ENCODE measurements at places on chromosomes 2 and 18. TPM values are rescaled to one million over a fixed set of nuclear protein-coding genes. Genes with fewer than 3 reads are reported as not detected.

GRCh38 chr2:237205043-237205541 is 119.4 kb downstream of the COPS8 start:
- no peak for DNase-seq

DNA sequence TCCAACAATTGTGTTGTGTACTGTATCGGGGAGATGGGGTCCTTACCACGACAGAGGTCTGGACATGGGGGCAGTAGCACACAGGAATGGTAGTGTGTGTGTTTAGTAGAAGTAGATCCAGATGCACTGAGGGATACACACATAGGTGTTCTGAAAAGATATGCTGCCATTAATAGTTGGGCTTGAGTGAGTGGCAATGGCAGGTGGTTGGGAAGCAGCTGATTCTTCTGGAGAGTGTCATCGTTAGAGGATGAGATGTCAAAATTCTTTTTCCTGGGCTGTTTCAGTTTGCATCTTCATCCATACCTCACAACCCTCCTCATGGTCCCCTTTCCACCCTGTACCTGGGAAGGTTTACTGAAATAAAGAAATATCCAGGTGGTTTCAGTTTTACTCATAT is 66.6 kb downstream of the UGGT1 start:
- no peak for DNase-seq

GRCh38 chr2:230751062-230751461 is 38.4 kb downstream of the CAB39 start:
- peak; percentile 54 for DNase-seq

GRCh38 chr2:238287737-238288649 is at the start of gene PER2:
Gene PER2 (minus strand): TSS chr2:238288610. CDS start chr2:238277936, 10,674 bp downstream.
- DNase-seq: peak; percentile 79

GRCh38 chr18:51988277-51988676 is 351.7 kb upstream of the DCC start:
- DNase-seq: no peak

- no peak for DNase-seq
Measured at GRCh38 chr2:197827618-197828017, 23.2 kb downstream of the PLCL1 start.

- no peak for DNase-seq
Measured at GRCh38 chr18:79876497-79876896, 75.0 kb downstream of the SLC66A2 start.

DNA sequence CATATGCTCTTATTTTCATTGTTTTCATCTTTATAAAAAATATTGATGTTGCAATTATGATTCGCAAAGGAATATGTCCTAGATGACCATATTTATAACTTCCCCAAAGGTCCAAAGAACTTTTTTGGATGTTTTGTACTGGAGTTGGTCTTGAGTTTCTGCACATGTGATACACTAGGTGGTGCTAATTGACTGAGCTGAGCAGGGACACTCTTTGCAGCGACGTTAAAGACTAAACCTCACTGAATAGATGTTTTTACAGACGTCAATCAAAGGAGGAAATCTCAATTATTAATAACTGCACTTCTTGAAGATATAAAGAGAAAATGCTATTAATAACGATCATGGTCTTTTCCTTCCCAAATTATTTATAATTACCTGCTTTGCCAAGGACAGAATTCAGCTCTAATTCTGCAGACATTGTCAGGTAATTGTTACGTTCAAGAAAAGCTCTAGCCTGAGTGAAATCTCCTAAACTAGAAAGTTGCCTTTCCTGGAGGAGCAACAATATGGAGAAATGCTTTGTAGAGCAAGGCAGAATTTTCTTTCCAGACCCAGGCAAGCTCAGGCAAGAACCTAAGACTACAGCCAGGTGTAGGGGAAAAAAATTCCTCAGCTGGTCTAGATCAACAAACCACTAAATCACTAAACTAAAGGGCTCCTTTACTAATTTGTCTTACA is 119.3 kb upstream of the RBBP8 start:
- DNase-seq: no peak

- DNase-seq: no peak
Measured at GRCh38 chr2:117436697-117437096, 377.8 kb upstream of the DDX18 start.

GRCh38 chr2:60675301-60675700 is 80.8 kb upstream of the PAPOLG start:
- DNase-seq: no peak

- DNase-seq: no peak
Measured at GRCh38 chr2:165989851-165990250, 36.3 kb upstream of the TTC21B start.

GRCh38 chr18:58392324-58393000 is 236.4 kb downstream of the ALPK2 start:
- no peak for DNase-seq

DNA sequence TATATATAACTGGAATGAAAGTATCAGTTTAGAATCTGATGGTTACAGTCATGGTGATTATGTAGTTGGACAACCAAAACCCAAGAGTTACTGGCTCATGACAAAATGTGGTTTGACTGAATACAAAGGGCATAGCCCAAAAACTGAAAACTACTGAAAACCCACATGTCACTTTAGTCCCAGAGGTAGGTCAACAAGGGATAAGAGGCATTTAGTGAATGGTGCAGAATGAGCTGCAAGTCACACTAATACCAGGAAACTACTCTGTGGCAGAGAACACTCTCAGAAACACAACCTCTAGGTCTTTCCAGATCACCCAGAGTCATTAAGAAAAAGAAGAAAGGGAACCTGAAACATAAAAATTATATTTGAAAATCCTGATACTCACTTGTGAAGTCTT is 154.5 kb downstream of the AGPS start:
- DNase-seq: no peak

DNA sequence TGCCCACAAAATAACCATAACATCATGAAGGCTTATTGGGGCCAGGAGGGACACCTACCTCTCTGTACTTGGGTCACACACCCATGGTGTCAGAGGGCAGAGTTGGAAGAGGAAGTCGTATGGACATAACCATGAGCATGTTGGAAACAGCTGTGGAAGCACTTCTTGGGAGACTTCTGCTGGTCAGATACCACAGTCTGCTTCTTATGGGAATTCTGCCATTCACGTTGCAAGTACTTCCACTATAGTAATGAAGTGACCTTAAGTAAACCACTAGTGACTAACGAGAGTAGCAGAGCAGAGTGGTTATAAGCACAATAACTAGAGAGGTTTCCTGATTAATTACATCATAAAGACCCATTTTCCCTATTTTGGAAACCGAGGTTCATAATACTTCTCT is 61.1 kb upstream of the TFPI start:
- no peak for DNase-seq

- no peak for DNase-seq
Measured at GRCh38 chr2:12066116-12066515, 319.7 kb downstream of the LPIN1 start.

GRCh38 chr2:7840651-7841380 is 841.0 kb upstream of the ID2 start:
- DNase-seq: no peak

- no peak for DNase-seq
Measured at GRCh38 chr2:53460347-53460746, 307.3 kb upstream of the CHAC2 start.

DNA sequence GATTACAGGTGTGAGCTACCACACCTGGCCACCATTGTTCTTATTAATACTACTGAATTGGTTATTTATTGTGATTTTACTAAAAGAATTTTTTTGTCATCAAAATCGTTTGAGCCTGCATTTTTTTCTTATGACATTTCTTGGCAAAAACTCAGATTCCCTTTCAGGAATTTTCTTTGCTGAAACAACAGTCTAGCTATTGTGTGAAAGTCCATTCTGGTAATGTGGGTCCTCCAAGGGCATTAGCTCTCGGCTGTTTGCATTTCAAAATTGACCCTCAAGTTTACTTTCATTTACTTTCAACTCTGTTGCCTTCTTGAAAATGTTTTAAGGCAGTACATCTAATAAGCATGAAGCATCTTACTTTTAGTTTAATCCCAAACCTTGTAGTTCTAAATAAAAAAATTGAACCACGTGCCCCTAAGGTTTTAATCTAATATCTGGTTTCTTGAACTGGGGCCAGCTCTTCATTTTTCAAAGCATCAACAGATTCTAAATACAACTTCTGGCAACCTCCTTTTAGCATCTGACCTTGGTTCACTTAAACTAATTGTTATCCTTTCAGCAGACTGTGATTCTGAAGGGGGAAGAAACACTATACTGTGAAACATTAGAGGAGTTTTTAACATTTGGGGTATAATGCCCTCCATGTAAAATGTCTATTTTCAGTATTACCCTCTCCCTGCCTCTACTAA is 325.2 kb upstream of the RAB12 start:
- no peak for DNase-seq

DNA sequence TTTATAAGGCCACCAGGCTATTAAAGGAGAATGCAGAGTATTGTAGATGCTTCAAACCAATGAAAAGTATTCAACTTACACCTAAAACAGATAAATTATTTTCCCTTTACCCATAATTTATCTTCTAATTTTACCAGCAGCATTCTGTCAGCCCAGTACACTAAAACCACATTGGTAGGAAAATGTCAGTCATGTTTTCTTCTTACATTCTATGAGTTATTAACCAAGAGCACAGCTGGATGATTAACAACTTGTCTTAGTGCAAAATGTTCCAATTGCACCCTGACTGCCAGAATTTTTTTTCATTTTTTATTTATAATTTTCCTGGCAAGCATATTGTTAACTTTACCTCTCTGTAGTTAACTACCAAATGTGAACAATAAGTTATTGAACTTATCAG is 79.0 kb upstream of the WDR75 start:
- DNase-seq: no peak

GRCh38 chr2:30439296-30439695 is 7.8 kb upstream of the LCLAT1 start:
- DNase-seq: no peak

GRCh38 chr2:229641676-229642075 is 72.7 kb downstream of the DNER start:
- no peak for DNase-seq

DNA sequence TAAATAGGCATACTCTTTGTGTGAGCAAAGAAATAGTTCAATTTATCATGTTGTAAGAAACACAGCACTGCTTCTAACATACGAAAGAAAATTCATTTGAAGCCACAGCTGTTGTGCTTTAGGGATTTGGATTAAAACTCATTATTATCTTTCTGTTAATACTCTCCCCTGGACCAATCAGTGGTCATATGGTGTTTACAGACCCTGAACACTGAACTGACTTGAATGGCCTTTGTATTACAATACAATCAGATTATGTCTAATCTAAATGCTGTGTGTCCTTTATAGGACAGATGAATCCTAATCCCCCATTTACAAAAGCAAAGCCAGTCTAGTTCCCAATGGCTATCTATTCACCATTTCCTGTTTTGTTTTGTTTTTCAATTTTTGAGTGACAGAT is 36.5 kb downstream of the ZNF385B start:
- no peak for DNase-seq

- no peak for DNase-seq
Measured at GRCh38 chr2:102269200-102269524, 42.2 kb upstream of the IL1RL1 start.

DNA sequence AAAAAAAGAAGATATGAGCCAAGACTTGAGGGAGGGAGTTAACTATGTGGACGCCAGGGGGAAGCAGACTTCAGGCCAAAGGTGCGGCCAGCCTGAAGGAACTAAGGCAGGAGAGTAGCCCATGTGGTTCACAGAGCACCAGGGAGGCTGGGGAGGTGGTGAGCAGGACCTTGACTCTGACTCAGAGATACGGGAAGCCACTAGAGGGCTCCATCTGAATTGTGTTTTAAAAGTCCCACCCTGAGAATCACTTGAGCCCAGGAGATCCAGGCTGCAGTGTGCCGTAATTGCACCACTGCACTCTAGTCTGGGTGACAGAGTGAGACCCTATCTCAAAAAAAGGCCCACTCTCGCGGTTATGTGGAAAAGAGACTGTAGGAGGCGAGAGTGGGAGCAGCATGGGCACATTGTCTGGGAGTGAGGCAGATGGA is 12.3 kb downstream of the CEP192 start:
- DNase-seq: peak; percentile 22

DNA sequence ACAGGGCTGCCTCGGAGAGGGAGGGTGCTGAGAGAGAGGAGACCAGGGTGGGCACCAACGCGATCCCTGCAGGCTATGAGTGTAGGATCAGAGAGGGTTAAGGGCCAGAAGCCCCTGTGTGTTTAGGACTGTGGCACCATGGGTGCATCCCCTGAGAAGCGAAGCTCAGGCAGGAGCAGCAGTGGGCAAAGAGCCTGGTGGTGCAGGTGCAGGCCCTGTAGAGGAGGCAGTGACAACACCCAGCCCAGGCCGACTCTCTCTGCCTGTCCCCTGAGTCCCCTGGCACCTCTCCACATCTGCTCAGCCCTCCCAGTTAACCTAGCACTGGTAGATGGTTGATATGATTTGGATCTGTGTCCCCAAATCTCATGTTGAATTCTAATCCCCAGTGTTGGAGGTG is 139.8 kb downstream of the RNF152 start:
- DNase-seq: no peak

DNA sequence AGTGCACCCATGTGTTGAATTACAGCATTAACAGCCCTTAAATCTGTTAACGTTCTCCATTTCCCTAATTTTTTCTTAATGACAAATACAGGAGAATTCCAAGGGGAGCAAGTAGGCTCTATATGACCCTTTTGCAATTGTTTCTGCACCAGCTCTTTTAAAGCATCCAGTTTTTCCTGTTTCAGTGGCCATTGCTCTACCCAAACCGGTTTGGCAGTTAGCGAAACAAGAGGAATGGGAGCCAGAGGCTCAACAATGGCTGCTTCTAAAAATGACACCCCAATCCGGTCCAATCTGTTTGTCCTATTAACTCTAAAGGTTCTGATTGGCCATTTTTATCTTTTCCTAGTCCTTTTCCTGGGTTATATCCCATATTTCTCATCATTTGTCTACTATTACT is 15.1 kb upstream of the SUCLG1 start:
- peak; percentile 76 for DNase-seq

GRCh38 chr2:176935543-176936102 is 277.0 kb upstream of the HNRNPA3 start:
- no peak for DNase-seq

- no peak for DNase-seq
Measured at GRCh38 chr2:239762106-239762505, 263.0 kb downstream of the NDUFA10 start.

DNA sequence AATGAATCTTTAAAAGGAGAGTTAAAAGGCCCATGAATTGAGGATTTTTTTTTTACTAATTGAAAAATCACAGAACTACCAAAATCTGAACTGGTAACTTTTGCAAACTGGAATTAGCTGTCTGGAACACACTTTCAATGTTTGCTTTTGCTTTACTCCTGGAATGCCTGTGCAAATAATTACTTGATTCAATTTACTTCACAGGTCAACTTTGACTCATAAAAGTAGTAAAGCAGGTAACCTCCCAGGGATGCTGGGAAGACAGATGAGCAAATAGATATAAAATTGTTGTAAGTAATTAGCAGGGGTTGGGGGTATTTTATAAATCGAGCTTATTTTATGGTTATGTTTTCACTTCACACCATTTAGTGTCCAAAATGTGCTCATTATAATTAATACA is 398.3 kb upstream of the HNRNPA3 start:
- DNase-seq: peak; percentile 29

The SERPINB12 gene
- total RNA-seq: not detected

The NDC80 gene
- total RNA-seq: 3.9 TPM

The PDCD1 gene
- total RNA-seq: 0.83 TPM

The LOXHD1 gene
- 1.9 TPM for total RNA-seq

The RAB6D gene
- total RNA-seq: not detected

The AGXT gene
- total RNA-seq: not detected
